ENCODE measurements at places on chromosomes 12 and 14. TPM values are rescaled to one million over a fixed set of nuclear protein-coding genes. Genes with fewer than 3 reads are reported as not detected.

Gene MYO1H
- polyA plus RNA-seq, result not detected

GRCh38 chr12:48881686-48882314 is 16.1 kb upstream of the RND1 start:
- H3K36me3 ChIP-seq, result no peaks in the 10 kb centered on the region
- no peak for DNase-seq
- H3K4me1 ChIP-seq, result peaks cover 2% of the 10 kb centered on the region
- no peak overlapping the region for H3K4me3 ChIP-seq
- H3K27ac ChIP-seq, result no peak overlapping the region

Gene KRT86
- not detected for polyA plus RNA-seq

DNA sequence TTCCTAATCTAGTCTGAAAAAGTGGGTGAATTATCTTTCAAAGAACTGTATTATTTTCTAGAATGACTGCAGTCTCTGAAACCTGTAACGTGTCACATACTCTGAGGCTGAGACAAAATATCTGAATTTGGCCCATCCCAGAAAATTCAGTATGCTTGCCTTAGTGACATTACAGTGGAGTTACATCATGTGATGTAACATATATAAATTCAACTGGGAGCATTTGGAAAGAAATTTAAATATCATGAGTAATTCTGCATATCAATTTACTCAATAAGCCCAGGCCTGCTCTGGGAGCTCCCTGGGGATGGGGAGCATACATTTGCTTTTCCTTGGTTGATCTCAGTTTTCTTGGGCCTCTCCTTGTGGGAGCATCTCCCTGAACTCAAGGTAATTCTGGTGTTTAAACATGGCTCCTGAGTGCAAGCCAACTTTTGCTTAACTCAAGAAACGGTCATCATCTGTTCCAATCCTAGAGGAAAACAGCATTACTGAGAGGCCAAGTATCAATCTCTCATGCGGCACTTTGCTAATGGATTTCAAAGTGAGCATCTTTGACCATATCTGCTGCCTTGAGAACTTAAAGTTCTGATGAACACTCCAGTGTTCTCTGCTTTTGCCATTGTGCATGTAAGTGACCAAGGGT is 54.4 kb downstream of the AKAP6 start:
- H3K36me3 ChIP-seq, result no peaks in the 10 kb centered on the region
- H3K4me1 ChIP-seq, result peaks cover 6% of the 10 kb centered on the region
- no peak for DNase-seq
- no peak overlapping the region for H3K27ac ChIP-seq
- H3K27me3 ChIP-seq, result peaks cover 5% of the 10 kb centered on the region

Gene A2M
- not detected for polyA plus RNA-seq

DNA sequence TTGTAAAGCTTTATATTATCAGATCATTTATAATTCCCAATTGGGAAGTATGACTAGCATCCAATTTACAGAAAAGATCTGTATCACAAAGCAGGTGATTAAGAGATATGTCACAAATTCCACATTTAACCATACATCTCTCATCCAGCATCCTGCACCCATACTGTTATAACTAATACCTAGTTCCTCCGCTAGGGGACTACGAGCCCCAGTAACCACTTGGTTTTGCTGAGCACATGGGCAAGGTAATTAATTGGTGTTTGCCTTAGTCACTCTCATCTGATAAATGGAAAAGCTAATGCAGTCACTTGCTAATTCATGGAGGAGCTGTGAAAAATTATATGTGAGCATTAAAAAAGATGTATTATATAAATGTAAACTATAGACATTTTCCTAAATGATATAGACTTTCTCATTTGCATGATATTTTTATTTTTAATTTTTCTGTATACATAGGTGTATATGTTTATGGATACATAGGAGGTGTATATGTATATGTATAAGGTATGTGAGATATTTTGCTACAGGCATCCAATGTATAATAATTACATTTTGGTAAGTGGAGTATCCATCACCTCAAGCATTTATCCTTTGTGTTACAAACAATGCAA is 1031.8 kb downstream of the GALC start:
- no peak overlapping the region for H3K27ac ChIP-seq
- H3K27me3 ChIP-seq, result no peaks in the 10 kb centered on the region
- no peaks in the 10 kb centered on the region for H3K4me1 ChIP-seq
- H3K4me3 ChIP-seq, result no peak overlapping the region

DNA sequence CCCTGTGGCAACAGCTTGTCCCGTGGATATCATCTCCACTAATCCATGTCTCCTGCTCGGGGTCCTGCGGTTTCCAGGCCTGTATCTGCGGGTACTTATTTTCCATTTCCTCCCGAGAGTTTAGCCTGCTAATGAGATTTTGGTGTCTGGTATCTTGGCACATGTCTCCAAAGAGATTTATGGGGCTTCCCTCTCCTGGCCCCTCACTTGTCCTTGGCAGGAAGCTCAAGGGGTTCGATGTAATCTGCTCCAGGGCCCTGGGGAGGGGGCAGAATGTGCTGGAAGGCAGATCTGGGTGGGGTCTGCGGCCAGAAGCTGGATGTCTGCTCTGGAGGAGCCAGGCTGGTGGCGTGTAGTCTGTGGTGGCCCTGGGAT is 85.7 kb downstream of the KIF26A start:
- peaks cover 8% of the 10 kb centered on the region for H3K27me3 ChIP-seq
- peaks cover 9% of the 10 kb centered on the region for H3K4me1 ChIP-seq
- H3K36me3 ChIP-seq, result no peaks in the 10 kb centered on the region
- no peak for DNase-seq

DNA sequence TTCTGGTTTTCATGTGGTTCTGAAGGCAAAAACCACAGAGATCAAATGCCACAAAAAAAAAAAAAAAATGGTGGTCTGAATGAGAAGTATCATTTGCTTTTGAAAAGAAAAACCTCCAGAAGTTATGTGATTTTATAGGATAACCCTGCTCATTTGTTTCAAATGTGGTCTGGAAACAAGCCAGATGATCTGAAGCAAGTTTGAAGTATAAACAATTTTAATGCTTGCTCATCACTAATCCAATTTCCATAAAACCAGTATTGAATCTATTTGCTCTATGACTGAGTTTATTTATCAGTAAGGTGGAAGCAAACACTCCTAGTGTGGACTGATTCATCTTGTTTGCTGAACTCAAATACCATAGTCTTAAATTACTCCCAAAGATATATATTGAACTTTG is 407.3 kb upstream of the FLRT2 start:
- no peaks in the 10 kb centered on the region for H3K27me3 ChIP-seq
- no peaks in the 10 kb centered on the region for H3K36me3 ChIP-seq
- no peak overlapping the region for H3K4me3 ChIP-seq
- H3K27ac ChIP-seq, result no peak overlapping the region
- no peaks in the 10 kb centered on the region for H3K4me1 ChIP-seq

DNA sequence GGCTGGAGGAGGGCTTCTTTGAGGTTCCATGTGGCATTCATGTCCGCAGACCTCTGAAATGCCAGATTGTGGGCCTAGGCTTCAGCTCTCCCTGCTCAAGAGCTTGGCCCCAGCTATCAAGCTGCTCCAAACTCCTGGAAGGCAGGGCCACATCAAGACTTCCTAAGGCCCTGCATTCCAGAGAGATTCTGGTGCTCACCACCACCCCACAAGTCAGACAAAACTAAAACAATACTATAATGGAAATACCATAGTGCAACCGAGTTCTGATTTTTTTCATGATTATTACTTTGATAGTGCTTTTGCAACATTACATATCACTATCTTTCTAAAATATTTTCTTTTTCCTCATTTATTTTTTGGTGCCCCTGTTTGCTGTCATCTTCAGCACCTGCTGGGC is 86.3 kb downstream of the CALM1 start:
- H3K36me3 ChIP-seq, result no peaks in the 10 kb centered on the region
- DNase-seq, result no peak

Gene SP7
- polyA plus RNA-seq, result not detected

DNA sequence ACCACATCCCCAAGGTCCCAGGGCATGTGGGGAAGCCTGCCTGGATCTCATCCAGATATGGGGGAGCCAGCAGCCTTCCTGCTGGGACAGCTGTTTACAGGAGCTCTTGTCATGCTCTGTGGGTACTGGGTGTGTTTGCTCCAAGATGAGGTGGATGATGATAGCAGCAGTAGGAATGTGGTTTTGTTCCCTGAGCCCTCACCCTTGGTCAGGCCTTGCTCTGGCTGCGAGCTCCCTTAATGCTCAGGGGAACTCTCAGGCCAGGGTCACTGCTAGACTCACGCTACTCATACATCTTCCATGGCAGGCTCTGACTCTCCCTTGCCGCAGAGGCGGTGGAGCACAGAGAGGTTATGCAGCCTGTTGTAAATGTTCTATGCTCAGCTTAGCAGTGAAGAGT is 990.3 kb downstream of the AACS start:
- no peak for DNase-seq
- H3K36me3 ChIP-seq, result no peaks in the 10 kb centered on the region
